Stimulated activated CD4-positive, alpha-beta T cell treated with anti-CD3 and anti-CD28 coated beads, Interleukin-1b, Interleukin-23, amount 100 ng/mL, for 48 hours (primary cell): ENCODE measurements at places on chromosomes 13 and 19.

DNA sequence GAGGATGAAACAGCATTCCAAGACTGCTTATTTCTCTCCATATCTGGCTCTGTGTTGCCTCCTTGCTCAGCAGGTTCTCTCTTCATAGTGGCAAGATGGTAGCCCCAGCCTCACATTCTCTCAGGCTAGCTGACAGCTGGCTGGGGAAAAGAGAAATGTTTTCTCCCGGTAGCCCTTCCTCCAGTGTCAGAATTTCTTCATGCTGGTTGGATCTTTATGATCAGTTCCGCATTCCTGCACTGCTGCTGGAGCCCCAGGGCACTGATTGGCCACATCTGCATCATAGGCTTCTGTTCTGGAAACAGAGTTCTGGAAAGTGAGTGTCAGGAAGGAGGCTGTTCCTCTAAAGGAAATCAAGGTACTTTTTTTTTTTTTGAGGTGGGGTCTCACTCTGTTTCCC, 24.6 kb downstream of the POP4 start:
- DNase-seq, result no peak

DNA sequence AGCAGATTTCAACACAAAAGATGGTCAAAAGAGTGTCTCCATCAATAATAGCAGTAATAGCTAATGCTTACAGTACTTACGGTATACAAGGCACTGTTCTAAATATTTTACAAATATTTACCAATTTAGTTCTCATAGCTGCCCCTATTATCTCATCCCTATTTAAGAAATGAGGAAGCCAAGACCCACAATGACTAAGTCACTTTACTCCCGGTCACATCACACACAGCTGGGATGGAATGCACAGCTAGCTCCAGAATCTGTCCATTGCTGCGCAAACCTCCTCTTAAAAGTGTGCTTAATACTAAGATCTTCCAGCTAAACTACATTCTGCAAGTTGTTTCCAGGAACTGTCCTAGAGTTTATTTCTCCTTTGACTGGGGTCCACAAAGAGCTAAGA, 63.4 kb downstream of the RAP2A start:
- no peak for DNase-seq

DNA sequence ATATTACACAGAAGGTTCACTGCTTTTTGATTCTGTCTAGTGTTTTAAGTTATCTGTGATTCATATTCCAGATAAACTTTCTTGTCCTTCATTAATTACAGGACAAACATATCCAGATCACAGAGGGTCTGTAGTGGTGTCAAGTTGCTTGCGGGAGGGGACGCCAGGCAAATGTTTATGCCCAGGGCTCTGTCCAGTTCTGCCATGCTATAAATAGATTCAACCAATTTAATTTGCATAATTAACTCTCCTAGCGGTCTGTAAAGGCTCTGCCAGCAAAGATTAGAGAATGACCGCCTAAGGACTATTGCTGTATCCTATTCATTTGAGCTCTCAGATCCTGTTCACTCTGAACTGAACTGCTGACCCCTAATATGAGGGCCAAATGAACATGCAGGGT, 59.7 kb upstream of the TRPC4 start:
- no peak for DNase-seq

- no peak for DNase-seq
These were observed 399.5 kb upstream of the MIR17HG start for GRCh38 chr13:90947976-90948375.

DNA sequence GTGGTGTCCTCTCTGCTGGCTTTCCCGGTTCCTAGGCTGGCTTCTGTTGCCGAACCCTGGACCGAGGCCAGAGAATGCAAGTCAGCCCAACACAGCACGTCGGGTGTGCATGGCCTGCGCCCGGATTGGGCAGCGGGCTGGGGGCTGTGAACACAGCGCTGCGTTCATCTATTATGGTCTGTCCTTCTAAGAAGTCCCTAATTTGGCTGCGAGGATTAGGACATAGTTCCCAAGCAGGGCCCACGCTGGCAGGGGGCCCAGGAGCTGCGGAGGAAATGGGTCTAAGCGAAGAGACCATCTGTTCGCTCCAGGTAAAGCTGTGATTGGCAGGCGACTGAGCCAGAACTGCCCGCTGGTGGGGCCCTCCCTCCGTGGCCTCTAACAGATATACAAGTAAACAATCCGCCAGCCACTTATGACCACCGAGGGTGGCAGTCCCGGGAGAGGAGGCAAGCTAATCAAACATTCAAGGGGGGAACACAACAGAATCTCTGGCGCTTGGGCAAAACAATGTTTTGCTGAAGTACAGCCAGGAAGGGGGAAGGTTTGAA, 6.0 kb downstream of the SYCE2 start:
- DNase-seq, result no peak

- no peak for DNase-seq
These were observed 55.4 kb downstream of the INTS6 start for GRCh38 chr13:51397262-51397941.
